ENCODE measurements at places on chromosomes 2 and 18. TPM values are rescaled to one million over a fixed set of nuclear protein-coding genes. Genes with fewer than 3 reads are reported as not detected.

The CYP26B1 gene
- not detected for total RNA-seq

The RBKS gene
- total RNA-seq: not detected

The ANKRD30BL gene
- not detected for total RNA-seq

The ADRA2B gene
- total RNA-seq: not detected

The HOXD10 gene
- total RNA-seq: not detected

The PLCL1 gene
- total RNA-seq: not detected

The MALL gene
- not detected for total RNA-seq

The IL36RN gene
- not detected for total RNA-seq

The PLEK gene
- total RNA-seq: not detected

The DSC2 gene
- total RNA-seq: 1.3 TPM

The NEU4 gene
- not detected for total RNA-seq

DNA sequence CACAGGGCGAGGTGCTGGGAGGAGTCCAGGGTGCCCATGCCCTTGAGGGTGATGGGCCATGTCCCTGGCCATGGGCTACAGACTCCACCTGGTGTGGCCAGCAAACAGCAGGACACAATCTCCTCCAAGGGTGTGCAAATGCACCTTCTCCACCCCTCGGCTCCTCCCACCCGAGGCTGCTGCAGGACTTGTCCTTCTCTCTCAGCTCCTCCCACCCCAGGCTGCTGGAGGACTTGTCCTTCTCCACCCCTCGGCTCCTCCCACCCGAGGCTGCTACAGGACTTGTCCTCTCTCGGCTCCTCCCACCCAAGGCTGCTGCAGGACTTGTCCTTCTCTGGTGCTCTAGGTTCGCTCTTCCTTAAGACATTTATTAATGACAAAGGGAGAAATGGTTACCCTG, 57.3 kb upstream of the SNTG2 start:
- no peak for DNase-seq

DNA sequence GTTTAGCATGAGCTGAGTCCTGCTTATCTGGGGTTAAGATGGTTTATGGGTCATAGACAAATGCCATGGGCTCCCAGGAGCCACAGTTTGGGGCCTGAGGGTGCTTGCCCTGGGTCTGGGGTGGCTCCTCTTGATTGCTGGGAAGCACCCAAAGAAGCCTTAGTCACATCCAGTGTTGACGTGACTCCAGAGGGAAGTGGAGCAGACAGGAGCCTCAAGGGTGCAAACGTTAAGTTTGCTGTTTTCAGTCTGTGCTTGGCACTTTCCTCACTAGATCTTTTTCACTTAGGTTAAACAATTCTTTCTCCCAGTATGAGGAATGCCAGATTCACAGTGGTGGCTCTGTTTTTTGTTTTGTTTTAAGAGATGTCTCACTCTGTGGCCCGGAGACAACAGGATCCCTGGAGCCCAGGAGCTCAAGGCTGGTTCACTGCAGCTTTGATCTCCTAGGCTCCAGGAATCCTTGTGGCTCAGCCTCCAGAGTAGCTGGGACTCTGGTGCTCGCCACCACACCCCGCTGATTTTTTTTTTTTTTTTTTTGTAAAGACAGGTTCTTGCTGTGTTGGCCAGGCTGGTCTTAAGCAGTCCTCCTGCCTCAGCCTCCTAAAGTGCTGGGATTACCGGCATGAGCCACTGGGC, 251.3 kb downstream of the FAM210A start:
- DNase-seq: no peak

GRCh38 chr18:10804126-10804525, 278.3 kb downstream of the NAPG start:
- DNase-seq: no peak

- no peak for DNase-seq
Observed at GRCh38 chr2:191692502-191693115, 14.7 kb downstream of the NABP1 start.

DNA sequence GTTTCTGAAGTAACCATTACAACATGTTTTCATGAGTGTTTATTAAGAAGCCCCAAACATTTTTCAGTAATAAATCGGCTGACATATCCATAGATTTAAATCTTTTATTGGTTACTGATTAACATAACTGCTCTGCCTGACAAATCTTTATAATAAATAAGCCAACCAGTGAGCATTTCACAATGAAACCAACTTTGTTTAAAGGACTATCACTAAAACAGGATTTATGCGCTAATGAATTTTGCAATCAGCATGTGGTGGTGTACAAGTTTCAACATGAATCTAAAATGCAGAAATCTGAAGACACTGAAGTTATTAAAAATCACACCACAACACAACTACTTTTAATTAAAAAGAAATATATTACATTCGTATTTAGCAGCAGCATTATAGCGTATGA, 166.7 kb downstream of the MEIS1 start:
- no peak for DNase-seq

DNA sequence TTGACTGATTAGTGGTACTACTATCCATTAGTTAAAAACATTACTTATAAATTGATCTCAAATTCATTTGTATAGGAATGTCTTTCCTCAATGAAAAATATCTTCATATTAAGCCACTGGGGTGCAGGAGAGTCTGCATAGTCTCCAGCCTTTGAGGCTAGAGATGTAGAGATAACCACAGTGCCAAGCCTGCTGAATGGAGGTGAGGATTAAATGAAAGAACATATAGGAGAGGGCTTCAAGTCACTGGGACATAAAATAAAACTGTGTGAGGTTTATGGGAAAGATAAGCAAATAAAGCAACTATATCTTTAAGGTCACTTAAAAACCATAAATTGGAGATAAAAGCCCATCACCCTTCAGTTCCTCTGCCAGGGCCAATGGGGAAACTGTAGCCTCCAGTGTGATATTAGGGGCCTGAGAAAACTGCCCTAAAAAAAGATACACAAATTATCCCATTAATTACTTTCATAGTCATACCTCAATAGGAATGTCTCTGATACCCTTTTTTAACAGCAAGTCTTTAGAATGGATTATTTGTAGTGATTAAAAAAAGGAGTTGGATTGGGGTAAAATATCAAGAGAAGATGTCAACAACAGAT, 27.6 kb downstream of the GALNT3 start:
- no peak for DNase-seq

- DNase-seq: no peak
Observed at GRCh38 chr2:173556816-173557215, 202.1 kb downstream of the CDCA7 start.

- DNase-seq: no peak
Observed at GRCh38 chr2:100238471-100238870, 83.8 kb downstream of the LONRF2 start.

GRCh38 chr2:105526000-105526925, 127.4 kb upstream of the FHL2 start:
- no peak for DNase-seq

GRCh38 chr2:48450936-48451602, 78.9 kb upstream of the STON1 start:
- DNase-seq: no peak

GRCh38 chr2:183014005-183014404, 24.3 kb downstream of the NCKAP1 start:
- no peak for DNase-seq

GRCh38 chr18:55096263-55096951, 137.1 kb upstream of the CCDC68 start:
- DNase-seq: peak; percentile 20

DNA sequence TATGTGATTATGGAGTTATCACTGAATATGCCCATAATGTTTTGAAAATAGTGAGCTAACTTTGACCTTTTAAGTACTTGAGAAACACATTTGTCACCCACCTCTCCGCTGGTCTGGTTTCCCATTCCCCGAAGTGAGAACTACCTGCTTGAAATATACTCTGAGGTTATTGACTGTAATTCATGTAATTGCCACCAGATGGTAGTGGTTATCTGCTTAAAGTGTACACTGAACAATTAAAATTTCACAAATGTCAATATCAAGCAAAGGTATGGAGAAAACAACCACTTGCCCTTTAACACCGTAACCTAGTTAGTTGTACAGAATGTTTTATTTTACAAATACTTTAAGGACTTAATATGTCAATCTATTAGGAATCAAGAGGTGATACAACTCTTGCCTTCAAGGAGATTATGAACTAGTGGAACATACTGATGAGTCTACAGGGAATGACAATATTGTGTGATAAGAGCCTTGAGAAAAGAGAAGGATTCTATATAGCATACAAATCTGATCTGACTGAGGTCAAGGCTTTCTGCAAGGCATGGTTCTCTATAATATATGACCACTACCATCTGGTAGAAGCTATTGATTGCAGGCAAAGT, 316.8 kb upstream of the KCNH7 start:
- DNase-seq: no peak

- no peak for DNase-seq
Observed at GRCh38 chr2:120580709-120581108, 155.0 kb upstream of the GLI2 start.

GRCh38 chr2:8882094-8882493, 44.7 kb upstream of the KIDINS220 start:
- no peak for DNase-seq

- no peak for DNase-seq
Observed at GRCh38 chr18:58132595-58133261, 88.7 kb downstream of the NEDD4L start.

- no peak for DNase-seq
Observed at GRCh38 chr2:23452372-23452771, 67.4 kb downstream of the KLHL29 start.

- no peak for DNase-seq
Observed at GRCh38 chr2:226829721-226830631, 5.9 kb upstream of the RHBDD1 start.

GRCh38 chr2:197196541-197197180, 113.9 kb downstream of the ANKRD44 start:
- no peak for DNase-seq

DNA sequence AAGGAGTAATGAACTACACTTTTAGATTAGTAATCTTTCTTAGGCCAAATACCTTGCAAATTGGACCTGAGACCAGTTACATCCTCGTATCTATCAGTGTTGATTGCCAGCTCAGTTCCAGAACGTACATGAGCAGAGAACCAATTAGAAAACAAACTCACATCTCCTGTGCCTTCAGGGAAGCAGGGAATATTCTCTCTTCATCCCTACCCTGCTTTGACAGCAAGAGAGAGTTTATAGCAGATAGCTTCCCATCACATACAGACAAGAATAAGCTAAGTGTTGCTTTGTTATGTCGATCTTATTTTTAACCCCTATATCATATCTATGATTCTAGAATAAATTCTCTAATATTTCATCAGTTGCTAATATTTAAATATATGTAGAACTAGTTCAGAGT, 181.8 kb downstream of the DSC3 start:
- DNase-seq: no peak

DNA sequence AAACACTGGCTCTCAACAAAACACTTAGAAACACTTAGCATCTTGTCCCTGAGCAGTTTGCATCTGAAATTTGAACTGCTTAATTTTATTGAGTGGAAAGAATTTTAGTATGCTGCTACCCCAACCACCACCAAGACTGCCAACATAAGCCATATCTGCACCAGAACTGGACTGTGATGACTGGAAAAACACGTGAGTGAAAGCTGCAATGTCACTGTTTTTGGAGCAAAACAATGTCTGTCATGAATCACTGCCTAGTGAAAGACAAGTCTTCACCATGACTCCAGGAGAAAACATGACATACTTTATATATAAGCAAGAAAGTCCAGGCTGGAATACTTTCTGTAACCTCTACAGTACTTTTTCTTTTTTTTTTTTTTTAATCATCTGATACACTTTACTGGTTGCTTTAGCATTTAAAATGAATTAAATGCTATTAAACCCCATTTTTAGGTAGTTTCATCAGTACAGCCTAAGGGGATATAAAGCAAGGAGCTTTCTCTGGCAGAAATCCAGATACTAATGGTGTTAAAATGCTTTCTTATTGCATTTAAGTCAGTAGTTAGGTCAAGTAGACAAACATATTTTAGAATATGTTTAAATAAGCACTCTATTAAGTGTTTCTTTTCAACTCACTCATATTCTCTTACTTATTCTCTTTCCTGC, 2129.4 kb upstream of the PIK3C3 start:
- no peak for DNase-seq

- no peak for DNase-seq
Observed at GRCh38 chr2:29518010-29518409, 402.8 kb downstream of the CLIP4 start.

DNA sequence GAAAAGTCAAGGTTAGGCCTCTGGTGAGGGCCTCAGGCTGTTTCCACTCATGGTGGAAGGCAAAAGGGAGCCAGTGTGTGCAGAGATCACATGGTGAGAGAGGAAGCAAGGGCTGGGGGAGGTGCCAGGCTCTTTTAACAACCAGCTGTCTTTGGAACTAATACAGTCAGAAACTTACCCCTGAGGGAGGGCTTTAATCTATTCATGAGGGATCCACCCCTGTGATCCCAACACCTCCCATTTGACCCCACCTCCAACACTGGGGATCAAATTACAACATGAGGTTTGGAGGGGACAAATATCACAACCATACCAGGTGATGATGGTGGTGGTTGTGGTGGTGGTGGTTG, 10.9 kb downstream of the POLI start:
- DNase-seq: no peak

DNA sequence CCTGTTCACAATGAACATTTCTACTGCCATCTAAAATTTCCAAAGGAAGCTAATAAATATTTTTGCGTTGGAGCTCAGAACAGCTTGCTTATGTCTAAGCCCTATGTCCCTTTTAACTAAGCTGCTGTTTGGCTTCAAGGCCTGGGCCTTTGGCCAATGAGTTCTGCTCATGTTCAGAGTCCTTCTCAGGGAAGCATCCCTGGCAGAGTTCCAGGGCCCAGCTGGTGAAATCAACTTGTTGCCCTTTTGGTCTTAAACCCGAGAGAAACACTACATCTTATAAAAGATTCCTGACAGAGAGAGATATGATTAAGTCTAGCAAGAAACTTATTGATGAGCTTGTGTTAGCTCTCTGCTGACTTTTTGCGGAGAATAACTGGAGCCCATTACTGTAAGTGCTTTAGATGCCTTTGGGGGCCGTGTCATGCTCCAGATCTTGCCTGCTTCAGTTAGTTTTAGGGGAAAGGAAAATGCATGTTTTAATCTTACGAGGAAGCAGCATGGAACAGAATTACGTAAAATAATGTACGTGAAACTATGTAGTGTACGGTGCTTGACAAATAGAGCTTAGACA, 102.5 kb upstream of the NOSTRIN start:
- no peak for DNase-seq

DNA sequence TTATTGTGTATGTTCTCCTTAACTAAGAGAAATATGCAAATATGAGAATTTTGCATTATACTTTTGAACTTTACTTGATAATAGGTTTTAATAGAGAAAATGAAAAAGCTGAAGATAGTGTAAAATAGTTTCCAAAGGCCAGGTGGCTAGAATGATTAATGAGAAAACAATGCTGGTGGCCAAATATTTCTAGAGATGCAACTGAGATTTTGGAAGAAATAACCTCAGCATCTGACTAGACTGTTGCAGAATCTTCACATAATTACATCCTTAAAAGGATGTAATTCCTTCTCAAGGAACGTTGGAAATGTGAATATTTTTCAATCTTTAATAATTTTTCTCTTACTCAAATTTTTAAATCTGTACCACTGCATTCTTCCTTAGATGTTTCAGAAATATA, 434.4 kb downstream of the THSD7B start:
- no peak for DNase-seq

- no peak for DNase-seq
Observed at GRCh38 chr2:24409171-24409570, 48.8 kb upstream of the ITSN2 start.

- no peak for DNase-seq
Observed at GRCh38 chr2:128285329-128285931, 33.2 kb downstream of the HS6ST1 start.
